ENCODE measurements at places on chromosomes 5 and 9.

- no peak for DNase-seq
Observed at GRCh38 chr9:125172031-125172755, 17.4 kb downstream of the PPP6C start.

DNA sequence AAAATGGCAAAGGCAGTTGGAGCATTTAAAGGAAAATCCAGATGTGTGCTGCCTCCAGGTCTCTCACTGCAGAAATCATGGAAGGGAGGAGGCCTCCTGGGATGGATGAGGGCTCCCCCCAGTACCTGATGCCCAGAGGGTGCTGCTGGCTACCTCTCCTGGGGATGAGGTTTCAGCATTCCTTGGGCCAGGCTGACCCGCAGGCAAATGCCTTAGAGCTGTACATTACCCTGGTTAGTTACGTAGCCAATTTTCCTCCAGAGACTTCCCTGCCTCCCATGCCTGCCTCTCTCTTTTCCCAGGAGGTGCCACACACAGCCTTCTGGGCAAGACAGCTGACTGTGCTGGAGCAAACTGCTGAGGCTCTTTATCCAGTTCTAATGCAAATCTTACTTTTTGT, 65.3 kb downstream of the RGS3 start:
- no peak for DNase-seq

DNA sequence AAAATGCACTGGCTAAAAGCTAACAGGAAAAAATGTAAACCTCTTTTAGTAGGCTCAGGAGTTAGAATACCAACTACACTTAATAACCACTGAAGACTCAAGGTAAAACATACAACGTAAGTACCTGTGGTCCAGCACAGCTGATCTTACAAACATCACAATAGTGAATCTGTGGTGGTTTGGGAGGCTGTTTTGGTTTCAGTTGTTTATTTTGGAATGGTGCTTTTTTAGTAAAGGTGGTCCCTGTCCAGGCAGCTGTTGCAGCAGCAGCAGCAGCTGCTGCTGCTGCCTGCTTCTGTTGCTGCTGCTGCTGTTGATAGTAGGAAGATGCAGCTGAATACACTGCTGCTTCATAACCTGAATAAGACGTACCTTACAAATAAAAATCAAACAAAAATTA, 37.9 kb downstream of the ZFR start:
- DNase-seq = no peak

DNA sequence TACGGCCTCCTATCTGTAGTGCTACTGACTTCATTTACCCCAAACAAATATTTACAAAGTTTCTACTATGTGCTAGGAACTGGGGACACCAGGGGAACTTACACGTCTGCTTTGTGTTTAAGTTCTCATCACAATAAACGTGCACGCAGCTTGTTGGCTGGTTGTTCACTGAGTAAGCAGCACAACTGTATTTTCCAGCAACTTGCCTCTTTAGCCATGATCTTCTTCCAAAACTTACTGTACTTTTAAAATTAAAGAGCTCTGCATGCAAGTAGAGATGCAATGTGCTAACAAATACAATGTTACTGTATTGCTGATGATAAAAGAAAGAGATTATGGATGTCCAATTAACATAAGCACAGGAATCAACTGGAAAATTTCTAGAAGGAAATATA, 62.8 kb downstream of the RAPGEF1 start:
- DNase-seq = no peak

DNA sequence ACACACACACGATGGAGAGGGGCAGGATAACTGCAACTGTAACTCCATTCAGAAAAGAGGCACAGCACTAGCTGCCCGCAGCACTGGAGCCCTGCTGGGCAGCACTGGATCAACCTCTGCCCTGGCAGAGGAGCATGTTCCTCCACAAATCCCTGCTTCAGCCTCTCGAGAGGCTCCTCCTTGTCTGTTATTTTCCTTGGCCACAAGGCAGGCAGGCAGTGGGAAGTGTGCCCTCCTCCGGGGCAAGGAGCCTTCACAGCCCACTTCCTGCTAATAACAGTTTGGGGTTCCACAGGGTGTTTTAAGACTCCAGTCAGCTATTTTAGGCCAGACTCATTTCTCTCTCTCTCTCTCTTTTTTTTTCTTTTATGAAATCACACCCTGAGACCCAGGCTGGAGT, 11.8 kb downstream of the FXN start:
- DNase-seq = no peak

- no peak for DNase-seq
Observed at GRCh38 chr5:17727098-17727497, 92.8 kb downstream of the TAF11L14 start.

DNA sequence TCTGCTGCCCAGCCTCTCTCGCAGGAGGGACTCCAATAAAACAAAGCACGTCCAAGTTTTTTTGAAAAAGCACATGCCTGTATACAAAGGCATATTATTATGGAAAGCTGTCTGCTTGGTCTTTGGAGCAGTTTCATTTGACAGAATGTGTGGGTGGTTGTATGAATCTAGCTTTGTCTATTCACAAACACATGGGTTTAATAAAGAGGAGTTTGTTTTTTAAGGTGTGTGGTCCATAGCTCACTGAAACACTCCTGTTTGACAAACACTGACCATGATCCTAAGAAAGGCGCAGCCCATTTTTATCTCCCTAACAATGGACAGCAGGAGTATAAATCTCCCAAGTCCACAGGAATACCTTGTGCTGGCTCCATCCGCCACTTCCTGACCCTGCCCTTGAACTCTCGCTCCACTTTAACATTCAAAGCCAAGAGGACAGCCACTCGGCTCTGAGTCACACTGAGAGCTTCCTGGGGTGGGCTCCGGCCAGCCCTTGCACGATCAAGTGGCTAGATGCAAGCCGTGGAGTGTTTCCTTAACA, 371.9 kb downstream of the EBF1 start:
- DNase-seq = no peak

- DNase-seq = no peak
Observed at GRCh38 chr5:143376195-143376779, 27.2 kb downstream of the NR3C1 start.

- no peak for DNase-seq
Observed at GRCh38 chr9:128937310-128938165, 9.9 kb downstream of the DOLK start.

GRCh38 chr5:180140571-180140970, 68.4 kb downstream of the RASGEF1C start:
- no peak for DNase-seq

DNA sequence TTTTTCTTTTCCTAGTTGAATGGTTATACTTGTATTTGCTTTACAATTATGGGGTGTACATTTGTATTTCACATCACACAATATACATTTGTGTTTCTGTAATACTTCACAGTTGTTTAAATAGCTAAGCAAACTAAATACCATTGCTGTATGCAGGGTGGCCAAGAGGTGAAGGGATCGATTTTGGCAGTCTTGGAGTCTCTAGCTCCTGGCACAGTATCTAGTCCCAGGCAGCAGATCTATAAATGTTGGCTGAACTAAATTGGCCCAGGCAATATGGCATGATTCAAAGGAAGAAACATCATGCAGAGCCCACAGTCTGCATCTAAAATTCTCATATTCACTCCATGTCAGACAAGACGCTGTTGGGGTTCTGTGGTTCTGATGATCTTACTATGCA, 110.1 kb upstream of the GPBP1 start:
- DNase-seq = no peak

- DNase-seq = no peak
Observed at GRCh38 chr9:99197124-99197630, 24.6 kb downstream of the ALG2 start.

- DNase-seq = no peak
Observed at GRCh38 chr9:12817702-12818101, 42.9 kb downstream of the LURAP1L start.

DNA sequence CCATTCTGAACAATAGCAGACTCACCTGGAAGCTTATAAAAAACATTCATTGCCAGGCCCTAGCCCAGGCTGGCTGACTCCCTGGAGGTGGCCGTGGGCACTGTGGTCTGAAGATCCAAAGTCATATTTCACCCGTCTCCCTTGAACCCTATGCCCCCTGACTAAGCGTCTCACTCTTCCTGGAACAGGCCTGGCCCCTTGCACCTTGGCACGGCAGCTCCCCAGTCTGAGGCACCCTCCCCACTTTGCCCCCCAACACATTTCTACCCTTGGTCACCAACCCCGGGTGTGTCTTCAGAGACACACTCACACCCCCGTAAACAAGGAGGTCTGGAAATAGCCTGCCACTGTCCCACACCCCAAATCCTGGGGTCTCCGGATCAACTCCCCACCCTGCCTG, 68.6 kb upstream of the LMX1B start:
- no peak for DNase-seq

GRCh38 chr9:126151031-126151685, 175.5 kb upstream of the MVB12B start:
- no peak for DNase-seq

- no peak for DNase-seq
Observed at GRCh38 chr9:3288686-3289085, 237.1 kb downstream of the RFX3 start.

DNA sequence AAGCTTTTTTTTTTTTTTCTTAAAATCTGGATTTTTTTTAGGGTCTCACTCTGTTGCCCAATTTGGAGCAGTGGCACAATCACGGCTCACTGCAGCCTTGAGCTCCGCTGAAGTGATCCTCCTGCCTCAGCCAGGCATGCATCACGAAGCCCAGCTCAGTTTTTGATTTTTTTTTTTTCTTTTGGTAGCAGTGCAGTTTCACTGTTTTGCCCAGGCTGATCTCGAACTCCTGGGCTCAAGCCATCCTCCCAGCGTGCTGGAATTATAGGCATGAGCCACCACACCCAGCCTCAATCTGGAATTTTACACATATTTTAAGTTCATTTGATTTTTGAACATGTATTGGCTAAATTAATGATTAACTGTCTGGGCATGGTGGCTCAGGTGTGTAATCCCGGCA, 36.3 kb downstream of the TRIO start:
- no peak for DNase-seq

GRCh38 chr9:86282979-86283535, 719 bp upstream of the ISCA1 start:
- no peak for DNase-seq

DNA sequence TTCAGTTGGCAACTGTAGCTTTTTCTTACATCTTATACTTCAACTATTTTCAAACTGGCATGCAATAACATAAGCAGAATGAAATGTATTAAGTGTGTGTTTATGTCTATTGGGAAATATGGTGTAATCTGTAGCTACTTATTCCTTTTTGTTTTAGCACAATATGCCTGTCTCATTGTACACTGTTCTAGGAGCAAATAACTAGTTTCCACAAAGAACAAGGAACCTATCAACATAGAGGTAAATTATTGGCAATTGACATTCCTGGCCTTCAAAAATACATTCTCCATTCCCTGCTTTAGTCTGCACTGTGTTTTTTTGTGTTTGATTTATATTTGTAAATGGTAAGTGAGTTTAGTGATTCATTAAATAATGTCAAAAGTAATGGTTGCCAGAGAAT, 75.7 kb downstream of the FBXL7 start:
- DNase-seq = no peak

DNA sequence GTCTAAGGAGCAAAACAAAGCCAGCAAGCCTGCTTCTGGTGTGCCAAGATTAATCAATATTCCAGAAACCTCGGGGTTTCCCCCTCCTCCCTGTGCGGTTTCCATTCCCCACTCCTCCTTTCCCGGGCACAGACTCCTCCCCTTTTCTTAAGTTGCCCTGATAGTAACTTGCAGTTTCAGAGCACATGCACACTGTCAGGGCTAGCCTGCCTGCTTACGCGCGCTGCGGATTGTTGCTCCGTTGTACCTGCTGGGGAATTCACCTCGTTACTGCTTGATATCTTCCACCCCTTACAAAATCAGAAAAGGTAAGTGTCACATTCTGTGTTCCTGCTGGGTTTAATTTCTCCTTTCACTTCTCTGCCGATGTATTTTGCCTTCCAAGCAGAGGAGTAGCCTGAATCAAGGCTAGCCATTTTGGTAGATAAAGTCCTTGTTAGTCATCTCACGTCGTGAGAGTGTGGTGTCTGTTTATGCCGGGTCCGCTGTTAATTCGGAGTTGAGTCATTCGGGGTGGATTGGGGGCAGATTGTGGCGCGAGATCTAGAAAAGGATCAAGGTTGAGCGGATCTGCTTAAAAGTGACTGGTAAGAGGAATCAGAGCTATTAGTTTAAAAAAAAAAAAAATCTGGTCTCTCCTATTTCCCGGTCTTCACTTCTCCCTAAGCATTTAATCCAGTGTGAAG, at the start of gene SLC1A3:
TSS of gene SLC1A3 (plus strand) at position 179 of the 686 bp plus-strand sequence. CDS start 1,818 bp downstream, outside the sequence.
- DNase-seq = peak; percentile 62

DNA sequence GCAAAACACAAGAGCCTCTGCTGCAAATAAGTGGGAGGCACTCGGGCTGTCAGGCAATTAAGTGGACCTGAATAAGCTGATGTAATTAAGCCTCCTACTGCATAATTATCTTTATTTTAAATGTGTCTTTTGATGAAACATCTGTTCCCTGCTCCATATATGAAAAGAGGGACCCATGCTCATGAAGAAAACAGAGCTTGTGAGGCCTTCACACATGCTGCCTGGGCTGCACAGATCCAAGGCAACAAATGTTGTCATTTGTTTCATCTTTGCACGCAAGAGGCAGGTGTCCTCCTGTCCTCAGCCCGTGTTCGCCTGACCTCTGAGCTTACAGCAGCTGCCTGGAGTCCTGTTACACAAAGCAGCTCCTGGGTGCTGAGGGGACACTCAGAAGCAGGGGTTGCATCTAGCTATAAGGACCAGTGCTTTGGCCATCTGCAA, 381.1 kb downstream of the ZNF608 start:
- peak; percentile 8 for DNase-seq

DNA sequence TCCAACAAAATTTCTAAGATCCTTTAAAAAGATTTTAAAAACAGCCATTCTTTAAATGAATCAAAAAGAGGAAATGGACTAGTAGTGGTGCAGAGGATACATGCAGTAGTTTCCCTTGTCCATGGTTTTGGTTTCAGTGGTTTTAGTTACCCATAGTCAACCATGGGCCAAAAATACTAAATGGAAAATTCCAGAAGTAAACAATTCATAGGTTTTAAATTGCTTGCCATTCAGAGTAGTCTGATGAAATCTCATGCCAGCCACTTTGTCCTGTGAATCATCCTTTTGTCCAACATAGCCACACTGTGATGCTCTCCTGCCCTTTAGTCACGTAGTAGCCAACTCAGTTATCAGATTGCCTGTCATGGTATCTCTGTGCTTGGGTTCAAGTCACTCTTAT, 286.1 kb downstream of the ANXA1 start:
- DNase-seq = no peak

GRCh38 chr9:93326056-93326455, 125.4 kb upstream of the FAM120A start:
- no peak for DNase-seq

DNA sequence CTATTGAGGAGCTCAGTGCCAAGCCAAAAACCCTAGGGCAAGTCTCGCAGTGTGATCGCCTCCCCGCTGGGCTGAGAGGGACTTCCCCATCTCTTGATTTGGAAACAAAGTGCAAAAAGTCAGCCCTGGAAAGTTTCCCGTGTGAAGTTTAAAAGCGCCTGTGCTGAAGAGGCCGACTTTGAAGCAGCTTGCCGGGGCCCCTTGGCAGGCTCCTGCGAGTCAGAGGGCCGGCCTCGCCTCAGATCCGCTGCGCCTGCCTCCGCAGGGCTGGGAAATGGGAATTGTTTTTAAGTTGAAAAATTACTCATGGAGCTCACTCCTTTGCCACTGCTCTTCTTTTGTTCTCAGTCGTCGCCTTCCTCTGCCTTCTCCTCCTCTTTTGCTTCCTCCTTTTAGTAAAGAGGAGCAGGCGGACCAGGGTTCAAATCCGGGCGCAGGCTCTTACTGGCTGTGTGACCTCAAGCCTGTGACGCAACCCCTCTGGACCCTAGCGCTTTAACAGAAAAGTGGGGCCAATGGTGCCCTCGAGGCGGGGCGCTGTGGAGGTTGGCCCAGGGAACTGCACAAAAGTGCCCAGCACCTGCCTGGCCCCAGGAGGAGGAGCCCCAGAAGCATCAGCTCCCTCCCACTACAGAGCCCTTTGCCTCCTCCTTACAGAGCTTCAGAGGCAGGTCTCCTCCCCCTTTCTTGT, 14.7 kb upstream of the LHX2 start:
- DNase-seq = no peak
